ENCODE measurements at places on chromosomes 16 and 17. TPM values are rescaled to one million over a fixed set of nuclear protein-coding genes. Genes with fewer than 3 reads are reported as not detected.
A peak's percentile ranks its signal among the peaks of the same experiment; 100 is the strongest.

GRCh38 chr16:890716-891352, 80.0 kb downstream of the LMF1 start:
- DNase-seq = no peak

GRCh38 chr17:58970609-58971450, 135.8 kb downstream of the TRIM37 start:
- DNase-seq = no peak

DNA sequence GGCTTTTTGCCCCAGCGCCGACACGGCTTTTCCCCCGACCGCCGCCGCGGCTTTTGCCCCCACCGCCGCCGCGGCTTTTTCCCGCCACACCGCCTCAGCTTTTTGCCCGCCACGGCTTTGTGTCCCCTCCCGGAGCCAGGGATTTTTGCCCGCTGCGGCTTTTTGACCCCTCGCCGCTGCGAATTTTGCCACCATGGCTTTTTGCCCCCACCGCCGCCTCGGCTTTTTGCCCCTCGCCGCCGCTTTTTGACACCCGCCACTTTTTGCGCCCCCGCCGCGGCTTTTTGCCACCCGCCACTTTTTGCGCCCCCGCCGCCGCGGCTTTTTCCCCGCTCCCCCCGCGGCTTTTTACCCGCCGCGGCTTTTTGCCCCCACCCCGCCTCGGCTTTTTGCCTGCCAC, 1342.5 kb downstream of the TP53TG3F start:
- DNase-seq = no peak

DNA sequence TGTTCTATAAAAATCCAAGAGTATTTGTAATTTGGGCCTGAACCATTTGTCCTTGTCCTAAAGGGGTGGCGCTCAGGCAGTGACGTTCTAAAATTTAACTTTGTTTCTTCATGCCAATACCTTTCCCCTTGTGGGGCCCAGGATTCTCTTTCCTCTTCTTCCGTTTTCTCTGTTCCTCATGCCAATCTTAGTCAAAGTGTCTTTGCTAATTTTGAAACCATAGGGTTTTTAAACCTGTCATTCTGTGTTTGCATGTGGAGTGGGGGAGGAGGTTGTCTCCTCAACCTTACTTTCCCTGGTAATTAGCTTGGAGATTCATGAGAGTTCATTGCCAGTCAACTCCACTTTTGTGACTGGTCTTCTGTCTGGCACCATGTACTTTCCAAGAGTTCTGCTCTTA, 337.1 kb downstream of the MAF start:
- DNase-seq = no peak

GRCh38 chr17:55264645-55265298, at the start of gene HLF:
HLF (plus strand) TSS chr17:55264960; CDS start chr17:55265485, 525 bp downstream.
- no peak for DNase-seq

- DNase-seq = no peak
These were observed 214.9 kb downstream of the CEP112 start for GRCh38 chr17:65977041-65977440.

DNA sequence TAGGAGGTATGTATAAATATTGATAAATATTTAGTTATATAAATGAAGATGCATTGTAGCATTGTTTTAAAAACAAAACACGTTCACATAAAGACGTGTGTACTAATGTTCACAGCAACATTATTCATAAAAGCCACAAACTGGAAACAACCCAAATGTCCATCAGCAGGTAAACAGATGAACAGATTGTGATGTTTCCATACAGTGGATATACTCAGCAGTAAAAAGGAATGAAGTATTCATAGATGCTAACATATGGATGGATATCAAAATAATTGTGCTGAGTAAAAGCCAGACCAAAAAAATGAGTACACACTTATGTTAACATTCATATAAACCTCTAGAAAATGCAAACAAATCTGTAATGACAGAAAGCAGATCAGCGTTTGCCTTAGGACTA, 6.0 kb downstream of the CENPN start:
- no peak for DNase-seq

- no peak for DNase-seq
These were observed 190.6 kb upstream of the HS3ST3A1 start for GRCh38 chr17:13792314-13792713.

- DNase-seq = no peak
These were observed at the start of gene CDH8 for GRCh38 chr16:62036101-62036801. CDH8 (minus strand) TSS chr16:62036438; CDS start chr16:62021403, 15,035 bp downstream.

- no peak for DNase-seq
These were observed 903.1 kb upstream of the SOX9 start for GRCh38 chr17:71217769-71218168.

- DNase-seq = no peak
These were observed 146.5 kb downstream of the RGS9 start for GRCh38 chr17:65283704-65284103.

GRCh38 chr16:68079626-68080344, 5.4 kb upstream of the NFATC3 start:
- DNase-seq = no peak

DNA sequence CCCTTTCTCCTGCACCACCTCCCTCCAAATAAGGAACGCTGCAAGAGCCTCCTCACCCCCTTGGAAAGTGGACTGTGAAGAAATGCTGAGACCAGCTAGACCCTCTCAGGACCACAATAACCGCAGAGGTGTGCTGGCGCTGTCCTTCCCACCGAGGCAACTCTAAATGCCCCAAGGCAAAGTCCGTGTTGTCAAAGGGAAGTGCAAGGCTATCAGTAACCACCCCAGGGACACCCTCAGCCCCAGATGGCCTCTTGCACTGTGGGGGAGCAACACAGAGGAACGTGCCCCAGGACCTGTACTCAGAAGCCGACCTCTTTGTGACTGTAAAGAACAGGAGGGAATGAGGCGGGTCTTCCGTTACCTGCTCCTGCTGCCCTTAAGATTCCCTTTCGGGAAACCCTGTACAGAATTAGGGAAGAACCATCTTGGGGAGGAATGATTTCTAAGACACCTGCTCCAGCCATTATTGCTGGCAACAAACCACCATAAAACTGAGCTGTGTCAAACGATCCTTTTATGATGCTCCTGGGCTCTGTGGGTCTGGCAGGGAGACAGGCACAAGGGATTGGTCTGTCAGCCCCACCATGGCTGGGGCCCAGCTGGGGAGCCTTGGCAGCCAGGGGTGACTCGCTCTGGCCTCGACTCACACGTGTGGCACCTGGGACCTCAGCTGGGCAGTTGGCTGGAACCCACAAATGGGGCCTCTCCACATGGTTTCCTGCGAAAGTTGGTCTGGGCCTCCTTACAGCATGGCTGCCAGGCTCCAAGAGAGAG, 14.6 kb upstream of the MED9 start:
- no peak for DNase-seq

DNA sequence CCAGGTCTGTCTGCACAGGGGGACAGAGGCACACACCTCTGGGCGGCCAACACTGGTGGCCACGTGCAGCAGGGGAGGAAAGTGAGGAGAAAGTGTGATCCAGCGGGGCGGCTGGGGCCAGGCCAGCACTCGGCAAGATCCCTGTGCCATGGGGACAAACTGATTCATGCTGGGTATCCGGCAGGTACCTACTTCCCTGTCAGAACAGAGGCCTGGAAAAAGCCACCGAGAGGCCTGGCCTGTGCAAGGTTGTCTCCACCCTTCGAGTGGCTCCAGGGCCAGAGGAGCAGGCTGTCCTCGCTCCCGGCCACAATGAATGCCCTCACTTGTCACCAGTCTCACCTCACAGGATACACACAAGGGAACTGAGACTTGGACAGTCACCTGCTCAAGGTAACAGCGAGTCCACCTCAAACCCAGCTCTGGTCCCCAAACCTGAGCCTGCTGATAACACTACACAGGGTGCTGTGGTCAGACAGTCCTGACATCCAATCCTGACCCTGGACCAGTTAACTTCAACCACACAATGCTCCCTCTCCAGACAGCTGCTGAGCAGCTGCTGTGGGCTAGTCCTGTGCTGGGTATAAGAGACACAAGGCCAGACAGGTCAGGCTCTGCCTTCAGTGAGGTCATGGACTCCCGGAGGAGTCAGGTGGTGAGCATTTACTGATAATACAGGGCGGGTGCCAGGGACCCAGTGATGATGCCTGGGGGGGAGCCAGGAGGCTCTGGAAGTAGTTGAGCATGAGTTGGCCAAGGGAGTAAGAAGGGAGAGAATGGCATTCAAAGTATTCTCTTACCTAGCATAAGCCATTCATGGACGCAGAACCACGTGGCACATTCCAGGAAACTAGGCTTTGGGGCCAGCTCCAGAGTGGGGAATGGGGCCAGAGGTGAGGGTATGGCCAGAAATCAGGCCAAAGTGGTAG, 53.0 kb downstream of the VAC14 start:
- DNase-seq = no peak

DNA sequence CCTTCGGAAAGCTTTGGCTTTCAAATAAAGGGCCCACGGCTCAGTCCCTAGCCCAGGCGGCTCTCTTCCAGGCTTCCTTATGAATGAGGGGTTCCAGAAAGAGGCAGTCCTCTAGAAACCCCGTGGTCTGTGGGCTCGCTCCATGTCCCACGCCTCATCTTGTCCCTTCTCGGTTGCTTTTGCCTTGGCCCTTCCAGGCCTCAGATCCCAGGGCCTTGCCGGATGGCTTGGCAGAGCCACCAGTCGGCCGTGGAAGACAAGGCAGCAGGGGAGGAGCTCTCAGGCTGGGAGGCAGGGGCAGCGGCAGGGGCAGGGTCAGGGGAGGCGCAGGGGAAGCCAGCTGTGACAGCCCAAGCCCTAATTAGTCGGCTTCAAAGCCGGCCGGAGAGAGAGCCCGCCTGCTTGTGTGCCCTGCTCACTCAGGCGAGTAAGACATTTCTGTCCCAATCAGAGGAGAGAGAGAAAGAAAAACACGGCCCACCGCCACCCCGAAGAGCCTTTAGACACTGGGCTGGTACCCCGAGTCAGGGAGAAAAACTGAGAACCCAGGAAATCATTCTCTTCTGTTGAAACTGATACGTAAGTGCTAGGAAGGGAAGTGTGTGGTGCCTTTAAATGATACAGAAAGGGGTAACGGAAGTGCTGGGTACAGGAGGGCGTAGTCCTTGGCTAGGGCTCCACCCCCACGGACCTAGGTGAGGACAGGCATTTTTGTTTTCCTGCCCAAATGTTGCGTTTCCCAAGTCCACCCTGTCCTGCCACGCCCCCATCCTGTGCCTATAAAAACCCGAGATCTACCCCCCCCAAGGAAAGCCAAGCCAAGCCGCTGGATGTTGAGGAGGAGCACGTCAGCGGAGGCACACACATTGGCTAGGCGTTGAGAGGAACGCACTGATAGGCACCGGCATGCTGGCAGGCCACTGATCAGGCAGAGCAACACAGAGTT, 27.8 kb upstream of the MEIOC start:
- peak; percentile 81 for DNase-seq

DNA sequence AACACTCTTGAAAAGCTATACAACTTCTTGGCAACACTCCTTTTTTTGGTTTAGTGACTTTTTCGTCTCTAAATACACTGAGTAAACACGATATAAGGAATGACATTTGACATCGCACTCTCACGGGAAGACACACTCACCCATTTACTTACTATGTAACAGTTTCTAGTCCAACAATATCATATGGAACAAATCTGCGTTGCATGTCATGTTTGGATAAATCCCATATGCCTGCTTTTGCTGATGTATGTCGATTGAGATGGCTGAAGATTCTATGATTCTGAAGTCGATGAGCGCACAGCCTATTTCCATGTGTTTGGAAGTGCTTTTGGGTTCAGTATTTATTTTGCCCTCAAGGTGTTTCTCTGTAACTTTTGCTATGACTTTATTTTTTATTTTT, 18.2 kb downstream of the ITGAE start:
- no peak for DNase-seq

GRCh38 chr16:4839942-4840341, 7.1 kb downstream of the GLYR1 start:
- no peak for DNase-seq

GRCh38 chr17:74419928-74420411, 11.9 kb upstream of the GPRC5C start:
- DNase-seq = no peak

GRCh38 chr17:82407255-82407654, 10.9 kb upstream of the HEXD start:
- DNase-seq = no peak

DNA sequence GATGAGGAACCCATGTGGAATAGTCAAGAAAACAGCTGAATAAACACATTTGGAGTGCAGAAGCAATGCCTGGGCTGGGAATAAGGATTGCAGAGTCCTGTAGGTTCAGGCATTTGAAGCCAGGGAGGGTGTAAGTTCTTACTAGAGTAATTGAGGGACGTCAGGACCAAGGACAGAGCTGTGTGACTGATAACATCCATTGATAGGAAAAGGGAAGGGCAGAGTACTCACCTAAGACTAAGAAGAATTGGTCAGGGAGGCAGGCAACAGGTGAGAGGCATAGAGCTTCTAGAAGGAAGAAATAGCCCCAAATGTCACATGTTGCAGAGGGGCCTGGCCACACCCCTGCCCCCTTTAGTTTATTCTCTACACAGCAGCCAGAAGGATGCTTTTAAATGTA, 79.8 kb upstream of the TMEM132E start:
- peak; percentile 39 for DNase-seq

DNA sequence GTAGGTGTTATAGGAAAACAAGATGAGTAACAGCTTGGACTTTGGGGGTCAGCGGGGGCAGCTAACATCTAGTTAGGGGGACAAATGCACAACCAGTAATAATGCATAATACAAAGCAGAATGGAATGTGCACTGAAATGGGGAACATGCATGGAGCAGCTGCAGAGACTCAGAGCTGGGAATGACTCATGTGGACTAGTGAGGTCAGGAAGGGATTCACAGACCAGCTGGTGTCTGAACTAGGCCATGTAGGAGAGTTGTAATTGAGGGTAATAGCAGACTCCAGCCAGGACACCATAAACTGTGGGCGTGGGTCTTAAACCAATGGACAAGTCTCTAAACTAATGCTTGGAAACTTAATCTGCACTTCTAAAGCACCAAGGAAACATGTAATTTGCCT, 176.8 kb upstream of the ASIC2 start:
- peak; percentile 60 for DNase-seq

Gene ODAD4
- polyA plus RNA-seq = 5.5 TPM

Gene MAP3K3
- polyA plus RNA-seq = 27.2 TPM

Gene KRTAP2-3
- not detected for polyA plus RNA-seq

Gene EVI2B
- 2.7 TPM for polyA plus RNA-seq

Gene CDH16
- polyA plus RNA-seq = 251 TPM

Gene KRTAP4-1
- not detected for polyA plus RNA-seq

All from right renal cortex interstitium (tissue), 3 donors.